Activated naive CD8-positive, alpha-beta T cell treated with anti-CD3 and anti-CD28 coated beads, Interleukin-2, amount 10 ng/mL, durations not matched to agents 7 days and 5 days (primary cell): ENCODE measurements at places on chromosomes 2 and 18.

GRCh38 chr2:85401844-85402243 is 8.3 kb downstream of the CAPG start:
- no peaks in the 10 kb centered on the region for H3K27me3 ChIP-seq
- peaks cover 60% of the 10 kb centered on the region for H3K36me3 ChIP-seq
- peaks cover 24% of the 10 kb centered on the region for H3K4me1 ChIP-seq
- peak overlapping the region; percentile 24 for H3K27ac ChIP-seq

DNA sequence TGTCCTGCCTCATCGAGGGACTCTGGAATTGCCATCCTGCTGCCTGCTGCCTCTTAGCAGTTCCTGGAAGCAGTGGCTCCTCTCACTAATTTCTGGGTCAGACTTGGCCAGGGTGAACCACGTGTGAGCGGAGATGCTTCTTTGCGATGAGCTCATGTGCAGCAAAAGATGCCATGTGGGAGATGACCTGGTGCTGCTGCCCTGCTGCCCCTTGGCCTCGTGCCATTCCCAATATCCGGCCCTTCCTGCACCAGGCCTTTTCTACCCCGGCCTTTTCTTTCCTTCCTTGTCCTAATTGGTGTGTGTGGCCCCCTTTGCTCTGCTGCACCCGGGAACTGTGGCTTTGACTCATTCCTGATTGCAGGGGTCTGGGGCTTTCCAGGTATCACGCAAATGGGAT is 296.9 kb upstream of the HS6ST1 start:
- H3K27ac ChIP-seq, result no peak overlapping the region
- no peak for DNase-seq
- H3K36me3 ChIP-seq, result no peaks in the 10 kb centered on the region
- no peak overlapping the region for H3K4me3 ChIP-seq
- H3K4me1 ChIP-seq, result no peaks in the 10 kb centered on the region
- H3K27me3 ChIP-seq, result peaks cover 2% of the 10 kb centered on the region

DNA sequence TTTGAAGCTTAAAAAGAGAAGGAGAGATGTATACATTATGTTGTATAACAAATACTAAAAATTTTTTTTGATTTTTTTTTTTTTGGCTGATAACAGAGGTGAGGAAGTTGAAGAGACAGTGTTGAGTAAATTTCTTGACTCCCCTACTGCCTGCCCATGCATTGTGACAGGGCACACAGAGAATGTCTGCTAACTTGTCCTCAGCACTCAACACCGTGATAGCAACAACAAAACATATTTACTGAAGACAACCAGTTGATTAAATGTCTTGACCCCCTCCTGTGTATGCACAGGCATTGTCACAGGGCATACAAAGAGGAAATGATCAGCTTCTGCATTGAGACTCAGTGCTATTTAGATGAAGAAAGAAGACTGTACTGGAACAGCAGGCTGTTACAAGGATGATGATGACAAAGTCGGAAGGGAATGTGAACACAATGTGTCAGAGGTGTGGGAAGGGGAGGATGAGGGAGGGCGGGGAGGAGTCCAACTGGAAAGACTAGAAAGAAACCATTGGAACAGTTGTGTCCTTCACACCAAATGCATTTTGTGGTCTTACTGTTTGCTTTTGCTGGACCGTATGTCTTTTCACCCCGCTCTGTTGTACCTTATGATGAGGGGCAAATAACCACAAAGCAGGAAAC is 89.5 kb downstream of the CERS6 start:
- H3K27ac ChIP-seq, result no peak overlapping the region
- DNase-seq, result no peak
- H3K27me3 ChIP-seq, result no peaks in the 10 kb centered on the region
- H3K4me3 ChIP-seq, result no peak overlapping the region

- H3K4me3 ChIP-seq, result no peak overlapping the region
- H3K36me3 ChIP-seq, result peaks cover 1% of the 10 kb centered on the region
- H3K27me3 ChIP-seq, result peaks cover 37% of the 10 kb centered on the region
- no peak overlapping the region for H3K27ac ChIP-seq
Measured at GRCh38 chr18:57121542-57122112, 25.3 kb upstream of the BOD1L2 start.

GRCh38 chr2:188622601-188623260 is 331.1 kb downstream of the GULP1 start:
- H3K27me3 ChIP-seq, result no peaks in the 10 kb centered on the region
- no peaks in the 10 kb centered on the region for H3K4me1 ChIP-seq
- no peak overlapping the region for H3K27ac ChIP-seq

DNA sequence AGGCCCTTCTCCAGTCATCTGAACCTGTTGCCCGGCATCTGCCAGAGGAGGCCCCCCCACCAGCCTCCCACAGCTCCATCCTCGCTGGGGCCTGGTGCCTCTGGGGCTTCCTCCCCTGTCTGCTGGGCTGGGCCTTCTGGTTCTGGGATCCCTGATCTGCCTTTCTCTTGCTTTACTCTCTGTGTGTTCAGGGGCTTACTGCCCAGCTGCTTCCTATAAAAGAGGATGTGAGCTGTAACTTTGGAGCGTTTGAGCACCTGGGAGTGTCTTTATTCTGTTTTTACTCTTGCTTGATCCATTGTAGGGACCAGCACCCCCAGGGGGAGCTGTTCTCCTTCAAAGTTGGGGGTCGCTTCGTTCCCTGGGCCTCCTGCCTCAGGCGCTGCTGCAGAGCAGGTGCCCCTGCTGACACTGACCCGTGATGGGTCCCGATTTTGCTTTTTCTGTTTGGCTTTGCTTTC is 23.1 kb upstream of the FAHD2A start:
- H3K27me3 ChIP-seq, result peaks cover 3% of the 10 kb centered on the region
- peaks cover 4% of the 10 kb centered on the region for H3K4me1 ChIP-seq
- no peak overlapping the region for H3K27ac ChIP-seq
- no peak overlapping the region for H3K4me3 ChIP-seq
- DNase-seq, result no peak

DNA sequence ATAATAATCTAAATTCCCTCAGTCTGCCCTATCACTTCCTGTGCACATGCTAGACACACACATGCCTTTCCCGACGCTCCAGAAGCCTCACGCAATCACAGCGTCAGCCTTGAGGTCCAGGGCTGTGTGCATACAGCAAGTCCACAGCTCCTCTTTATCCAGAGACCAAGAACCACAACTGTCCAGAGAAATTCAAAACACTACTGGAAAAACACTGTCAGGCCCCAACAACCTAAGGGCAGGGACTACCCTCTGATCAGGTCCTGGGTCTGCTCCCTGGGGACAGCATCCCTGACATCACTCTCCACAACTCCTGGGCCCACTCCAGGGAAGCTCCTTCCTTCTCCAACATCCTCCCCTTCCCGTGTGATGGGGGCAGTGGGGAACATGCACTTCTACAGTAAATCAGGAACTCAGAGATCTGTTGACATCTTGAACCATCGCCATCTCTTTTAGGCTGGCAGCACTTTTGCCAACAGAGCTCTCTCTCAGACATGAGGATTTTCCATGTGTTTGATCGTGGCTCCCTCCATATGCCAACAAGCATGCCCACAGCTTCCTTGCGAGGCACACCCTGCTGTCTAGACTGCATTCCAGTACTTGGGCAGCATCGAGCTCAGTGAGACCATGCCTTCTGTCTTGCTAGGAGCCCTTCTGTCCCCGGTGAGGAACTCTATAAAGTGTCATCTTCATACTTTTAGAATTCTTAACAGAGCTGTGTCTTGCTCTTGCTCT is 15.4 kb downstream of the TEX51 start:
- no peak overlapping the region for H3K27ac ChIP-seq
- DNase-seq, result no peak
- H3K4me3 ChIP-seq, result no peak overlapping the region

- no peaks in the 10 kb centered on the region for H3K27me3 ChIP-seq
- no peak for DNase-seq
- H3K4me1 ChIP-seq, result no peaks in the 10 kb centered on the region
- no peaks in the 10 kb centered on the region for H3K36me3 ChIP-seq
- no peak overlapping the region for H3K27ac ChIP-seq
Measured at GRCh38 chr2:18788592-18788991, 199.2 kb upstream of the NT5C1B start.

DNA sequence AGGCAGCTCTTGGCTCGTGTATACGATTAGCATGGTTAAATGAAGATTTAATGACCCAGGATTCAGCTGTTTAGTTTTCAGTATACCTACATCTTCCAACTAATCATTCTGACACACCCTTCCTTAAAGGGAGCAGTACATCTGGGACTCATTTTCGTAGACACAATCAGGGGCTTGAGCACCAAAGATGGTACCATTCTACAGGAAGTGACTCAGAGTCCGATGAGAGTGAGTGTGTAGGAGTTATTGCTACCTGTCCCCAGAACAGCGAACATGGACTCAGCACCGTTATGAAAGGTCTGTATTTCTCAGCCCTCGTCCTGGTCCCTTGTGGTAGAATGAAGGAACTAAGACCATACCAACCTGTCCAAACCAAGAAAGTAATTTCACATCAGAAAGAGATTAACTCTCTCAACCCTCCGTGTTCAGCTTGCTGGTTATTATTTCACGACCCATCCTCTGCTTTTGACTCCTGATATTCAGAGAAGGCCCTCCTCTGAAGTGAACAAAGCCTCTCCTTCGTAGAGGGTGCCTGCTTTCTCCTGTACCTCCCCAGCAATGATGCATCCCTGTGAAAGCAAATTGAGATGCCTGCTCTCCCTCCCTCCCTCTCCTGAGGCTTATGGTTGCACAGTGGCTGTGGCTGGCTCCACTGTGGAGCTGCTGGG is 214.8 kb downstream of the MTX2 start:
- no peak overlapping the region for H3K4me3 ChIP-seq
- peaks cover 27% of the 10 kb centered on the region for H3K27me3 ChIP-seq
- H3K36me3 ChIP-seq, result no peaks in the 10 kb centered on the region
- H3K27ac ChIP-seq, result no peak overlapping the region
- no peaks in the 10 kb centered on the region for H3K4me1 ChIP-seq

DNA sequence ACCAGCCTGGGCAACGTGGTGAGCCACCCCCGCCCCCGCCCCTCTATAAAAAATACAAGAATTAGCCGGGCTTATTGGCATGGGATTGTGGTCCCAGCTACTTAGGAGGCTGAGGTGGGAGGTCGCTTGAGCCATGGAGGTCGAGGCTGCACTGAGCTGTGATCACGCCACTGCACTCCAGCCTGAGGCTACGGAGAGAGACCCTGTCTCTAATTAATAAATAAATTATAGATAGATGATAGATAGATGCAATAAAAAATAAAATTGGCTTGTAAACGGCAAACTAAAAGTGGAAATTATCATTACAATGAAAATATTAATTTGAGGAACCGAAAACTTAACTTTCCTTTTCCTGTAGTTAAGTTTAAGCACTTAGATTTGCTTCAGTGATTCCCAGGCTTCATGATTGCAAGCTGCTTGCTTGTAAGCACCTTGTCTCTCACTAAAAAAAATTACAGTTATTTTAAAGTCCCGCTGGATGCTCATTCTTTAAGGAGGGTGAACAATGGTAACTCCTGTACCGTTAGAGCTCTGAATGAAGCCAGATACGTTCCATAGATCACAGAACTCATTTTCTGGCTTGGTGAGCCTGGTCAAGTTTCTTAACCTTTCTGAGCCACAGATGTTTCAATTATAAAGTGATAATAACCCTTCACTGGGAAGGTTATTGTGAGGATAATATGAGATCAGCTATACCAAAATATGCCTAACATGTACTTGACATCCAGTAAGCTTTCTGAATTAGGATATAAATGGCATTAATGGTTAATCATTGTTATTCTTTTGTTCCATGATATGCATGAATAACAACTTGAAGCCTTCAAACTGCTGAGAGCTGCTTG is 9.3 kb upstream of the NARS1 start:
- H3K4me3 ChIP-seq, result peak overlapping the region; percentile 97
- DNase-seq, result no peak
- peak overlapping the region; percentile 97 for H3K27ac ChIP-seq
- peaks cover 16% of the 10 kb centered on the region for H3K4me1 ChIP-seq

- no peak for DNase-seq
- peaks cover 6% of the 10 kb centered on the region for H3K4me1 ChIP-seq
- H3K4me3 ChIP-seq, result no peak overlapping the region
- H3K36me3 ChIP-seq, result no peaks in the 10 kb centered on the region
Measured at GRCh38 chr2:177588671-177589070, 196.1 kb downstream of the AGPS start.

DNA sequence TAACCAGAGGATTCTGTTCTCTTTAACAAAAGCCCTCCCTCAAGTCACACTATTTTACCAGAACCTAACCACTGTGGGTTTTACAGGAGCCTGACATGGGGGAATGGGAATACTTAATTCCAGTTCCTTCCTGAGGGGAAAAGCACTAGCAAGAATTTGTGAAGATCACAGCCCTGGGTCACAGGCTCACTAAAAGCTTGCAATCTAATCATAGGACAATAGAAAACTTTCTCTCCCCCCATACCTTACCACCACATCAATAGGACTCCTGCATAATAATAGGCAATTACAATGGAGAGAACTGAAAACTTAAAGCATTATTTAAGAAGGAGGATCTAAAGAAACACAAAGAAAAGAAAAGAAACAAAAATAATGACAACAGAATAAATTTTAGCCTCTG is 225.8 kb upstream of the ZNF804A start:
- H3K36me3 ChIP-seq, result no peaks in the 10 kb centered on the region
- no peak overlapping the region for H3K4me3 ChIP-seq
- DNase-seq, result no peak
- H3K4me1 ChIP-seq, result no peaks in the 10 kb centered on the region
- H3K27me3 ChIP-seq, result no peaks in the 10 kb centered on the region
- no peak overlapping the region for H3K27ac ChIP-seq

DNA sequence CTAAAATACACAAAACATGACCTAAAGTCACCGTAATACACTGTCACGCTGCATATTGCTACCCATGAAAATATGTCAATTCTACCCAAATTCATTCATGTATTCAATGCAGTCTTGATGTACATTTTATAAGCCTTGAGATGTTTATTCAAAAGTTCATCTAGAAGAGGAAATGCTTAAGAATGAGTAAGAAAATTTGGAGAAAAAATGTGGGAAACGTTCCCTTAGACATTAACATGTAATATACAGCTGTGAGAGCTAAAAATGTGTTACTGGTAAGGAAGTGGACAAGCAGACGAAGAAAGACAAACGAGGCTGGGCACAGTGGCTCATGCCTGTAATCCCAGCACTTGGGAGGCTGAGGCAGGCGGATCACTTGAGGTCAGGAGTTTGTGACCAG is 37.3 kb downstream of the THAP4 start:
- no peak for DNase-seq
- H3K4me3 ChIP-seq, result no peak overlapping the region
- H3K36me3 ChIP-seq, result peaks cover 18% of the 10 kb centered on the region
- H3K4me1 ChIP-seq, result no peaks in the 10 kb centered on the region
- H3K27me3 ChIP-seq, result no peaks in the 10 kb centered on the region

GRCh38 chr18:74488864-74489263 is 7.3 kb upstream of the CNDP2 start:
- peaks cover 19% of the 10 kb centered on the region for H3K4me1 ChIP-seq
- no peaks in the 10 kb centered on the region for H3K36me3 ChIP-seq
- no peak overlapping the region for H3K4me3 ChIP-seq
- H3K27ac ChIP-seq, result no peak overlapping the region

DNA sequence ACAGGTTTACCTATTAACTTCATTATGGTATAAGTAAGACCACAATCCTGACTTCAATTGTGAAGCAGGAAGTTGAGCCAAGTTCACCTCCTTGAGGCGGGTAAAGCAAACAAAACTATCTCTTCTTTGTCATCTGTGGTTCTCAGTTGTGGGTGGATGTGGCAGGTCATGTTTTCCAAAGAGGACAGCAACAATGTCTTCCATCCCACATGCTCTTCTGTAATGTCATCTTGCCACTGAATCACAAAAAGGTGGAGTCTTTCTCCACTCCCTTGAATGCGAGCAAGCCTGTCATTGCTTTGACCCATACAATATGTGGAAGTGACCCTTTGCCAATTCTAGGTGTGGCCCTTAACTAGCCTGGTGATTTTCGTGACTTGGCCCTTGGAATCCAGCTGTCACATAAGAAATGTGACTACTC is 98.7 kb downstream of the GRB14 start:
- H3K27me3 ChIP-seq, result no peaks in the 10 kb centered on the region
- H3K4me1 ChIP-seq, result no peaks in the 10 kb centered on the region
- DNase-seq, result no peak
- no peak overlapping the region for H3K27ac ChIP-seq
- H3K36me3 ChIP-seq, result no peaks in the 10 kb centered on the region
